ENCODE measurements at places on chromosomes 5 and 9. TPM values are rescaled to one million over a fixed set of nuclear protein-coding genes. Genes with fewer than 3 reads are reported as not detected.
A peak's percentile ranks its signal among the peaks of the same experiment; 100 is the strongest.

GRCh38 chr9:122418016-122418415, 47.2 kb downstream of the PTGS1 start:
- no peaks in the 10 kb centered on the region for H3K4me1 ChIP-seq
- no peak for DNase-seq
- H3K4me3 ChIP-seq = no peak overlapping the region
- no peaks in the 10 kb centered on the region for H3K36me3 ChIP-seq

The GABBR2 gene
- total RNA-seq = not detected

The PCDHB12 gene
- total RNA-seq = 0.88 TPM

DNA sequence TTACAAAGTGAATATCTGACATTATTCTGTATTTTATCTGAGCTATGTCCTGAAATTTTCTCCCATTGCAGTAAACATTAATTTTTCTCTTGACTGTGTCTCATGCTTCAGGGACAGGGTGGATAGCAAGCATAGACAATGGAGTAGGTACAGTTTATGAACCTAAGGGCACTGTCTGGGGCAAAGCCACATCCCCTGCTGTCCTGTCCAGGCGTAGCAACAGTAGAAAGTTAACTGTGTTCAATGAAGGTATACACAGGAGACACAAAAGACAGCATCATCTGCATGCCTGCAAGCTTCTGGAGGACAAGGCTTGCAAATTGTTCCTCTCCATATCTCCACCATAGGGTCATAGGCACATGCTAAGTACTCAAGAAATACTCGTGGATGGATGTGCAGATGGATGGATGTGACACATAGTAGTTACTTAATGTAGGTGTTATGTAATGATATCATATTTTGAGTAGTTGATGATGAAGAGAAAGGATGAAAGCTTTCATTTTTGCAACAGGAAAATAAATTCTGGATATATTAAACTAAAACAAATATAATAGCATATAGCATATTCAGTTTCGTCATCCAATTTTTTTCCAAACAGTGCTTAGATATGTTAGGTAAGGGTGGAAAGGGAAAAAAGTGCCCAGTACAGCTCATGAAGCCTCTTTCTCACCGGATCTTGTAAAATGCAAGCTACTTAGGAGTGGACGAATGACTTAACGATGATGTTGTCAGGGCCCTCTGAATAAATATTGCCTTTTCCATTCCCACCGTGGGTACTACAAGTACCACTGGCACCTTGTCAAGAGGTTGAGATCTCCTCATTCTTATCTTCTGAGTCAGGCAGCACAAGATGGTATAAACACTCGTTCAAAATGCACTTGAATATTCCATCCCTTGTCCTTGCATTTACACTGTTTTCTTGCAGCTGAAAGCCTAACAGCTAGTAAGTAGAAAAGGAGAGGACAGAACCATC, 19.9 kb upstream of the ZSWIM6 start:
- no peaks in the 10 kb centered on the region for H3K27me3 ChIP-seq
- H3K36me3 ChIP-seq = no peaks in the 10 kb centered on the region
- no peak overlapping the region for H3K4me3 ChIP-seq
- DNase-seq = no peak
- H3K27ac ChIP-seq = no peak overlapping the region

DNA sequence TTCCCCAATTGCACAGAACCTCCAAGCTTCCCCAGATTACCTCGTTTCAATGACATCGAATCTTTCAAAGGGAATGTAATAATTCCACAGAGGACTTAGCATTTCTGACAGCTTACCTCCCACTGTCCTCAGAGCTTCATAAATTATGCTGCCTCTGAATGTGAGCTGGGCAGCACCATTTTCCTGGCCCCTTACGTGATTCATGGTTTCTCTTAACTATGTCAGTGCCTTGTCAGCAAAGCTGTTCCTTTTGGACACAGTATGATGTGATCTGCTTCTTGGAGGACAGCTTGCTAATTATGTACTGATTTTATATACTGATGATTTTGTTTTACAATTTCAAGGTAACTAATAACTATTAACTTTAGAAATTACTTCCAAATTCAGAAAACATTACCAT, 27.7 kb upstream of the SSBP2 start:
- peak overlapping the region; percentile 82 for H3K27ac ChIP-seq
- no peaks in the 10 kb centered on the region for H3K27me3 ChIP-seq
- H3K4me3 ChIP-seq = peak overlapping the region; percentile 18
- peak; percentile 41 for DNase-seq
- H3K4me1 ChIP-seq = no peaks in the 10 kb centered on the region
- H3K36me3 ChIP-seq = no peaks in the 10 kb centered on the region

DNA sequence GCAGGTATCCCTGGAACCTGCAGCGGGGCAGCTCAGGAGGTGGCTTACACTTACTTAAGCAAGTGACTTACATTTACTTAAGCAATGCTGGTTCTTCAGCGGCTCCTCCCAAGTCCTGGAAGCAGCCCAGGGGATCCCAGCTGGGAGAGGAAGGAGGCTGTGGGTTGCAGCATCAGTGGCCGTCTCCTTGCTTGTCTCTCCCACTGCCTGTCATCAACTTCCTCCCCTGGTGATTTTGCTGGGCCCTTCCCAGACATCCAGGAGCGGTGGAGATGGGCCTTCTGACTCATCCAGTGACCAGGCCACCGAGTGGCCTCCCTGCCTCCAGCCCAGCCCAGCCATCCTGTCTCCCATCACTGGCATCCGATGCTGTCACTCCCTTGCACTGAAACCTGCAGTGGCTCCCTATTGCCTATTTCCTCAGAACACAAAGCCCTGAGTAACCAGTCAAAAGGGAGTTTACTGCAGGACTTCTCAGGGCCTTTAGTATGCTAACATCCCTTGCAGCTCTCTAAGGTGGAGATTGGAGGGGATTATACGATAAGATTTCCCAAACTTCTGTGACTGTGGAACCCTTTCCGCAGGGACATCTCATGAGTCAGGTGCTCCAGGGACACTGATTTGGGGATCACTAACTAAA, 155.9 kb upstream of the PHYKPL start:
- H3K27ac ChIP-seq = no peak overlapping the region
- no peak for DNase-seq
- no peaks in the 10 kb centered on the region for H3K4me1 ChIP-seq
- no peaks in the 10 kb centered on the region for H3K27me3 ChIP-seq

GRCh38 chr5:150627731-150628545, 12.5 kb upstream of the SYNPO start:
- no peak for DNase-seq
- no peak overlapping the region for H3K4me3 ChIP-seq
- H3K27ac ChIP-seq = peak overlapping the region; percentile 90
- H3K36me3 ChIP-seq = no peaks in the 10 kb centered on the region
- peaks cover 2% of the 10 kb centered on the region for H3K4me1 ChIP-seq

The WWC1 gene
- 1.9 TPM for total RNA-seq

The TLX3 gene
- not detected for total RNA-seq

DNA sequence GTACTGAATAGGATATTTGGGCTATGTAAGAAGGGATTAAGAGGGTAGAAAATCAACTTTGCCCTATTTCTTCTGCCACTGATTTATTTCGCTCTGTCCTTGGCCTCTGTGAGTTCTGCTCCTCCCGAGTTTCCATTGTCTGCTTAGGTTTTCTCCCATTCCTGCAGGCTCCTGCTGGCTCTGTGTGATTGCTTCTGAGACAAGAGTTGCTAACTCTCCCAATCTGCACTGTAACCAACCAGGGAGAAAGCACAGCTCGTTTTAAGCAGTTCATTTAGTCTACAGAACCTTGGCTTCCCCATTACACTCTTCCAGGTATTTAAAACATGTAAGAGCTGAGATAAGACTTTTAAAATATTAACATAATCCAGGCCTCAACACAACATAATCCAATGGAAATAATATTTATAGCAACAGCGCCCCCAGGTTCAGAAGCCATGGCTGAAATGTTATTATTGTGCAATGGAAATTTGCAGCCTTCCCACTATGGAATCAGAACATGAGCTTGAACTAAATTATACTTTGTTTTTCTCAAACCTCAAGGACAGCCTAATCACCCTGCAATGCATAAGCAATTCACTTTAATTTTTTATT, 203.5 kb downstream of the ERCC6L2 start:
- no peaks in the 10 kb centered on the region for H3K36me3 ChIP-seq
- DNase-seq = no peak
- no peak overlapping the region for H3K27ac ChIP-seq
- H3K27me3 ChIP-seq = no peaks in the 10 kb centered on the region
- H3K4me1 ChIP-seq = no peaks in the 10 kb centered on the region

DNA sequence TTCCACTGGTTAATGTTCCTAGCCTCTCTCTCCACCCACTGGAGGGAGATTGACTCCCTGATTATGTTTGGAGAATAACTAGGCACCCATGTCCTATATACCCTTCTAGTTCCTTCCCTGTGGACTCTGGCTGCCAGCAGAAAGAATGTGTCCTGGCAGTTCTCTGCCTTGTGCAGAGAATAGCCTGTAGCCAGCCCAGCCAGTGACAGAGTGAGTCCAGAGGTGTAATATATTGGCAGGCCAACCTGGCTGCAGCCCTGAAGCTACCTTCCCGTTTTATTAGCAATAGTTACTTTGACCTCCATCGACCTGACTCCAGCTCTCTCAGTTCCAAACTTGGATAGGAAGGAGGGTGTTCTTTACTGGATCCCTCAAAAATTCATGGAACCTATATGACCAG, 8.1 kb downstream of the SETD9 start:
- no peaks in the 10 kb centered on the region for H3K27me3 ChIP-seq
- no peaks in the 10 kb centered on the region for H3K4me1 ChIP-seq
- DNase-seq = no peak
- no peak overlapping the region for H3K27ac ChIP-seq
- H3K36me3 ChIP-seq = no peaks in the 10 kb centered on the region

DNA sequence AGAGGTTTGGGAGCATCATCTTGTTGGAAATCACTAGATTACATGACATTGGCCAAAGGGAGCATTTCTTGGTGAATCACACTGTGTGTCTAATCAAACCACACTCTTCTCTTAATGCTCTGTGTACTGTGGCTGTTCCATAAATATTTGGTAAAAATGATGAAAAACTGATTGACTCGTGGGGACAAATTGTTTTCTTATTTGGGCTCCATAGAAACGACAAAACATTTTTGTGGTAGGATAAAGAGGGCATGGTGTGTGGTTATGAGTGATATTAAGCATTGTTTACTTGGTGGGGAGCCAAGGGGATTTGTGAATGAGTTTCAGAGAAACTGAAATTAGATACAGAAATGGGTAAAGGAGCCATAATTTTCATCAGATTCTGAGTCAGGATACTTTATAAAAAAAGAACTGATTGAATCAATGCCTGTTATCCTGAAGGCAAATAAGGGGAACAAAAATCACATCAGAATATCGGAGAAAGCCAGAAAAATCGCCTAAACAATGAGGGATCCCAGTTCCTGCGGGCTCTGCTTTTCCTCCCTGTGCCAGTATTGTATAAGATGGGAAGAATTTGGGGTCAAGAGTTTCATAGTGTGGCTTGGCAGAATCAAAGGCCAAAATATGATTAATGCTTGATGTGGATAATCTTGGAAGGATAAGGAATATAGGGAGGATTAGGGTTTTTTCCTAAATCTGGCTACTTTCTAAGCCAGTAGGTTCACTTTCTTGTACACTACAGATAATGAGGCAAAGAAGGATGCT, 33.3 kb downstream of the FBXL7 start:
- no peaks in the 10 kb centered on the region for H3K4me1 ChIP-seq
- H3K27ac ChIP-seq = no peak overlapping the region
- H3K36me3 ChIP-seq = no peaks in the 10 kb centered on the region
- H3K4me3 ChIP-seq = no peak overlapping the region
- no peak for DNase-seq

The SCGB3A1 gene
- 0.98 TPM for total RNA-seq

The MIGA2 gene
- 36.5 TPM for total RNA-seq

GRCh38 chr9:22855980-22856379, 409.4 kb downstream of the DMRTA1 start:
- H3K36me3 ChIP-seq = no peaks in the 10 kb centered on the region
- no peak overlapping the region for H3K27ac ChIP-seq
- no peaks in the 10 kb centered on the region for H3K27me3 ChIP-seq
- no peak for DNase-seq
- no peaks in the 10 kb centered on the region for H3K4me1 ChIP-seq

The ZNF462 gene
- 136 TPM for total RNA-seq

DNA sequence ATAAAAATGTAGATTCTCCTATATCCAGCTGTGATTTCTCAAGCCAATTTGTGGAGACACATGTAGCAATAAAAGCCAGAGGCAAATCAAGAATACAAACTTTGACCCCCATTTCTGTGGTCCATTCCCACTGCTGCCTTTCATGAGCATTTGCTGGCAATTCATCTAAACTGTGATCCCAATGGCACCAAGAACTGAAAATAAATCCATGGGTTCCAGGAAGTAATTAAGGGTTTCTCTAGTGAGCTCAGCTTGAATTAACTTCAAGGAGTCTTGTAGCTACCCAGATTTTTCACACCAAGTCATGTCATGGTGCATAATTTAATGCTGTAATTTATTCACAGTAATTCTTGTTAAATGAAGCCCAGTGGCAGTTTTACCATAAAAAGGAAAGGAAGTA, 145.0 kb upstream of the SMC2 start:
- no peaks in the 10 kb centered on the region for H3K27me3 ChIP-seq
- no peak overlapping the region for H3K4me3 ChIP-seq
- H3K36me3 ChIP-seq = no peaks in the 10 kb centered on the region
- no peak overlapping the region for H3K27ac ChIP-seq
- no peaks in the 10 kb centered on the region for H3K4me1 ChIP-seq

DNA sequence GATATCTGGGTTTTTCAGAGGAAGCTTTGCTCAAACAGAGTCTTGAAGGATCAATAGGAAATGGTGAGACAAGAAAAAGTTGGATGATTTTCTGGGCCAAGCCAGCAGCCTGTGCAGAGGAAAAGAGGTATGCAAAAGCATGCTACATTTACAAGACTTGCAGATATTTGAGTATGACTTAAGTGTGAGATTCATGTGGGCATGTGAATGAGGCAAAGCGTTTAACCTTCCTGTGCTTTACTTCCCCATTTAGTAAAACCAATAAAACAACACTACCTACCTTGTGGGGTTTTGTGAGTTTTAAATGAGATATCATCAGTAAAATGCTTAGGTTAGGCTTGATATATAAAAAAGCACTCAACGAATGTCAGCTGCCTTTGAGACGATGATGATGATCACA, 58.1 kb downstream of the PIP5K1B start:
- no peaks in the 10 kb centered on the region for H3K4me1 ChIP-seq
- DNase-seq = no peak
- no peaks in the 10 kb centered on the region for H3K36me3 ChIP-seq
- H3K4me3 ChIP-seq = no peak overlapping the region
- no peak overlapping the region for H3K27ac ChIP-seq

The DMRT3 gene
- 9.1 TPM for total RNA-seq

Measured in uterus (tissue), 4 donors.